ENCODE measurements at places on chromosomes 5 and 9.
A peak's percentile ranks its signal among the peaks of the same experiment; 100 is the strongest.

GRCh38 chr5:180026734-180027458 lies 44.7 kb downstream of the RNF130 start:
- no peak for DNase-seq

DNA sequence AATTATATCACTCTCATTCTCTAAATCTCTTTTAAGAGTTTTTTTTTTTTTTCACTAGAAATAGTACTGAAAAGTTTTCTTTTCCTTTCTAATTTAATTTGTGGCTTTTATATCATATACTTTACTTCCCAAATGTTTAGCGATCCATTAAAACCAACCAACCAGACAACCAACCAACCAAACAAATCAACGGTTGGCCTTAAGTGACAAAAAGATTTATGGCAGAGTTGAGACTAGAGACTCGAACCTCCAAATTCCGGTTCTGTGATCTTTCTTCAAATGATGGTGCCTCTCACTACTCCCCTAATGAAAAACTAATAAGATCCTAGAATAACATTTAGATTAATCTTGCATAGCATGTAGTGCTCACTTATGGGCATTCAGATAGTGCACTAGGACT lies 45.3 kb upstream of the ACTBL2 start:
- DNase-seq, result no peak

DNA sequence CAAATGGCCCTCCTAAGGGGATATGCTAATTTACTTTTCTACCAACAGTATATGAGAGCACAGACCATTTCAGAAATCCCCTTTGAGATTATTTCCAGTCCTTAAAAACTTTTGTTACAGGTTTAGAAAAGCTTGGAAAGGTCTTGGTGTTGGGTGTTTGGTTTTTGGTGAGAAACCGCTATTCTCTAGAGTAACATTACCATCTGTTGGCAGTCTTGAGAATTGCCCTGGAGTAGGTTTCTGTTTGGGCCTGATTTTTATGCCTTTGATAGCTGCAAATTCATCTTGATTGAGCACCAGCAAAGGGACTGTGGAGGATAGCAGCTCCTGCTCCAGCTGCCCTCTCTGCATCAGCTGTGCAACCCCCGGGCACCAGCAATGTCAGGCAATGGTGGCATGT lies 8.0 kb downstream of the NUDT2 start:
- no peak for DNase-seq

- peak; percentile 63 for DNase-seq
These were observed 57.1 kb downstream of the SLC22A5 start for GRCh38 chr5:132426525-132427138.

- DNase-seq, result no peak
These were observed 255.3 kb downstream of the FSTL4 start for GRCh38 chr5:133356984-133357421.

GRCh38 chr5:3429962-3430361 lies 165.7 kb upstream of the IRX1 start:
- DNase-seq, result no peak

DNA sequence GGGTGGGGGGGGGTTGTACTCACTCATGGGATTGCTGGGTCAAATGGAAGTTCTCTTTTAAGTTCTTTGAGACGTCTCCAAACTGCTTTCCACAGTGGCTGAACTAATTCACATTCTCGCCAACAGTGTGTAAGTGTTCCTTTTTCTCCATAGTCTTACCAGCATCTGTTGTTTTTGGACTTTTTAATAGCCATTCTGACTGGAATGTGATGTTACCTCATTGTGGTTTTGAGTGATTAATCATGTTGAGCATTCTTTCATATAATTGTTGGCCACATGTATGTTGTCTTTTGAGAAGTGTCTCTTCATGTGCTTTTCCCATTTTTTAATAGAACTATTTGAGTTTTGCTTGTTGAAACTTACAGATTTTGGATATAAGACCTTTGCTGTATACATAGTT lies 94.9 kb upstream of the PLPPR1 start:
- DNase-seq, result no peak

- no peak for DNase-seq
These were observed 54.5 kb upstream of the OLFM1 start for GRCh38 chr9:135032868-135033460.

All from activated effector memory CD4-positive, alpha-beta T cell treated with Interleukin-2 at 50 U/mL for 16 hours (primary cell).